Bronchial epithelial cell (primary cell): ENCODE measurements at places on chromosomes 5 and 9.

DNA sequence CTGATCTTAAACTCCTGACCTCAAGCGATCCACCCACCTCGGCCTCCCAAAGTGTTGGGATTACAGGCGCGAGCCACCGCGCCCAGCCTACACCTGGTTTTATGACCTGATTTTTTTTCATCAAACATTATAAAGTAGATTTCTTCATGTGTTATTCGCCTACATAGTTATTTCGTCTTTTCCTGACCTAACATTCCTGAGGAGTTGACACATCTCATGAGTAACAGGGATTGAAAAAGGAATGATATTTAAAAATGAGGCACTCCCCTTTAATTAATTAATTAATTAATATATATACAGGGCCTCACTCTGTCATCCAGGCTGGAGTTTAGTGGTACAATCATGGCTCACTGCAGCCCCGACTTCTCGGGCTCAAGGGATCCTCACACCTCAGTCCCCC lies 20.2 kb upstream of the MTMR12 start:
- peak; percentile 69 for DNase-seq

GRCh38 chr5:25754895-25755294 lies 1110.1 kb upstream of the CDH10 start:
- DNase-seq = no peak

DNA sequence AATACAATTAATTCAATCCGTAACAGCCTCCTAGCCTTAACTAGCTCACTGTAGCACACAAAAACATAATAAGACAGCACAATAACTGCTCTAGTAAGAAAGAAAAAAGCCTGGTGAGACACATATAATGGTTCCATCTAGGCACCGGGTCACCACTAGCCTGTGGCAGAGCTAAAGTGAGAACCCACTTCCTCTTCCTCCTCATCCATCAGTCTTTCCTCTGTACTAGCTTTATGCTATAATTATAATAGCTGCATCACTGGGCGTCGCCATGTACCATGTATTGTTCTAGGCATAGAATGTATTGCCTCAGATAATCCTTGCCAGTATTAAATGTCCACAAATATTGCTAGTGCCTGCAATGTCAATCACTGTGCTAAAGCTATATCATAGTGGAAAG lies 23.1 kb downstream of the ADRB2 start:
- no peak for DNase-seq

DNA sequence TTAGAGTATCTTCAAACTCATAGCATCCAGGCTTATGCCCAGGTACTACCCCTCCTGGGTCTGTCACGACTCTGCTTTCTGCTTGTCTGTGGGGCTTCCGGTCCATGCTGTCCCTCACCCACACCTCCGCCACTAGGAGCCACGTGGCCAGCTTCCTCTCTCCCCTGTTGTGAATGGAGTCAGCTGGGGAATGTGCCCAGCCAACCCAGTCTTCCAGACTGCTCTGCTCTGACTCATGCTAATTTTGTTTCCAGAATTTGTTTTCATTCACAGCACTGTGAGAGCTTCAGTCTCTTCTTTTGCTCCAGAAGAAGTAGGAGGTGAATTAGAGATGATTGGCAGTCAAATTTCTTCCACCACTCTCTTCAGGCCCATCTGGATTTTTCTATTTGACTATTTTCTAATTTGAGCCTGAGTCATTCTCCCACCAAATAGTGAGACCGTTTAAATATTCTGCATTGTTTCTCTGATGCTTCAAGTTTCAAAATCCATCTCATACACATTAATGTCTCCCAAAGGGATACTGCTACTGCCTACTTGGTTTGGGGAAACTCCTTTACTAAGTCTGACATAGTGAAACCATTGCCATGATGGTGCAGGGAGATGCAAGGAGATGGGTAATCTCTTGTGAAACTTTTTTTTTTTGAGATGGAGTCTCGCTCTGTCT lies 424.1 kb upstream of the KIF2A start:
- DNase-seq = peak; percentile 49

DNA sequence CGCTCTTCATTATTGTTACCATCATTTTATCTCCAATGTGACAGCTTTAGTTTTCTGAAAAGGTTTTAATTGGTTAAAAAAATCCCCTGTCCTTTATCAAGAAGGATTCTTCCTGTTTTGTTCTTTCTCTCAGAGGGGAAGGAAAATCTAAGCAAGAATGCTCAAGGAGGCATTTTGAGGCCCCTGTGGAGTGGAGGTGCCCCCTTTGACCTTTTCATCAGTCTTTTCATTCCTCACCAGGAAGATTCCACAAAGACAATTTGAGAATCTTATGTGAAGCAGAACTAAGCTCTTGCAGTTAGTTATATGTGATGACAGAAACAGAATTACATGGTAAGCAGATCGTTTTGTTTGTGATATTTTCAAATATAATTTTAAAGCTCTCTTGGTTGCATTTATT lies 489.6 kb downstream of the MAN2A1 start:
- DNase-seq = no peak

- DNase-seq = no peak
Observed at GRCh38 chr5:101080462-101081240, 177.6 kb upstream of the ST8SIA4 start.

DNA sequence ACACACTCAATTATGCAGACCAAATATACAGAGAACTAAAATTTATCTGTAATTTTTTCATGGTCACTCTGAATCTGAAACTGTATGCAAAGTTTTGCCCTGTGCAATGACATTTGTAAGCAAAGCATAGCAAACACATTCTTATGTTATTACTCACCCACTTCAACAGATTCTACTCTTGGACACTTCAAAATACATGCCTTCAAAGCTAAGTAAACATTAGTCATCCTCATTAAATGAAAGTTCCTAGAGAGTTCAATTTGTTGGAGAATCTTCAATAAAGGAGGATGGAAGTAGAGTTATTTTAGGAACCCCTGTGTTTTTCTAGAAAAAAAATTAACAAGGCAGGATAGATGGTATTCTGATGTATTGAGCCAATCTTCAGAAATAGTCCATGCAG lies 639.7 kb upstream of the C9orf72 start:
- DNase-seq = peak; percentile 95

DNA sequence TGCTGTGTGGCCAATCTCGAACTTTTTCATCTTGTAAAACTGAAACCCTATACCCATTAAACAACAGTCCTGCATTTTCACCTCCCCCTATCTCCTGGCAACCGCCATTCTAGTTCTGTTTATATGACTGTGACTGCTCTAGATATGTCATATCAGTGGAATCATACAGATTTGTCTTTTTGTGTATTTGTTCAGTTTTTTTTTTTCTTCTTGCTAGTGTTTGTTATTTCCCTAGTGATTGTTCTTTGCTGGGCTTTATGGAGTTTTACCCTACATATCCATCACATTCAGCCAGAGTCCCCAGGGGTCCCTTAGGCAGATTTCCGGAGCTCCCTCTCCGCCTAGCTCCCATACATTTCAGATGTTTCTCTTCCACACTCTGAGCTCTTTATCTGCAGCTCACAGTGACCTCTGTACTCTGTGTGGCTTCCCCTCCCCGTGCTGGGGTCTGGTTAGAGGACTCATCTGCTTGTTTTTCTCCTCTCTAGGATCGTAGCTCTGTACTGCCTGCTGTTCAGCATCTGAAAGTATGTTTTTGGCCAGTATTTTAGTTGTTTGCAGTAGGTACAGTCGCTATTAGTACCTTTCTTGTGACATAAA lies 25.1 kb upstream of the CARTPT start:
- no peak for DNase-seq

GRCh38 chr9:17875886-17876285 lies 297.0 kb downstream of the SH3GL2 start:
- DNase-seq = no peak

GRCh38 chr9:18294229-18294628 lies 179.7 kb upstream of the ADAMTSL1 start:
- no peak for DNase-seq

- no peak for DNase-seq
Observed at GRCh38 chr9:110619831-110620230, 40.3 kb upstream of the SVEP1 start.

GRCh38 chr9:6460189-6460768 lies 47.3 kb downstream of the UHRF2 start:
- DNase-seq = no peak

DNA sequence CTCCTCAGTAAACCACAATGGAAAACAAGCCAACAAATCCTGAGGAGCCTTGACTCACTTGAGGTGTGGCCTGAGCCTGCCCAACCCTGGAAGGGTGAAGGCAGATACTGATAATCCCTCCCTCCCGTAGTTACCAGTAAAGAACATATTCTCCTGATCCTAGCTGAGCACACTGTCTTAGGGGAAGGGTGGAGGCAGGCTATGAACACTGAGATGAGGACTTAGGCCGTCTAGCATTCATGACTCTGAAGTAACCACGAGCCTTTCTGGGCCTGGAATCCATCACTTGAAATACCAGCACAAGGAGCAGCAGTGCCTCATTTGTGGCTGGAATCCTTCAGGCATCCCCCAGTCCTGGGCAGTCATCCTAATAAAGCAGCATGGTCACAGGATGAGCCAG lies 124.5 kb upstream of the PRLR start:
- no peak for DNase-seq

GRCh38 chr5:154273028-154273617 lies 82.6 kb downstream of the GALNT10 start:
- peak; percentile 23 for DNase-seq

DNA sequence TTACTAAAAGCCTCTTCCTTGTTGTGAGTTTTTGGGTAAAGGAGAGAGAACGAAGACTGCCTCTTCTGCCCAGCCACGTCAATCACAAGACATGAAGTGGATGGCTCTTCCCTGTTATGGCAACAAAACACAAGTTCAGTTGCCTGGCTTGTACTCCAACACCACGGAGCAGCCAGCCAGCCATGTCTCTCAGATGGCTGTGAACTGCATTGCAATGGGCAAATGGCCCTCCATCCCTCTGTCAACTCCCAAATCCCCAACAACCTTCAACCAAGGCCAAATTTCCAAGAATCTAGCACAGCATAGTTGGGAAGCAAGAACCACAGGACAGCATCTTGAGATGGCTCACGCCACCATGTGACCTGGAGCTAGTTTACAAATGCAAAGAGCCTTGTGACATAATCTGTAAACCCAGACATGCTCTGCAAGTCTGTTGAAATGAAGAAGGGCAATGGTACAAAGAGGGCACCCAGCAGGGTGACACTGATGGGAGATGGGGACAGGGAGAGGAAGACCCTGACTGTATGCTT lies 53.9 kb downstream of the ZNF366 start:
- no peak for DNase-seq

- peak; percentile 91 for DNase-seq
Observed at GRCh38 chr5:127959152-127959764, 124.3 kb upstream of the SLC12A2 start.

DNA sequence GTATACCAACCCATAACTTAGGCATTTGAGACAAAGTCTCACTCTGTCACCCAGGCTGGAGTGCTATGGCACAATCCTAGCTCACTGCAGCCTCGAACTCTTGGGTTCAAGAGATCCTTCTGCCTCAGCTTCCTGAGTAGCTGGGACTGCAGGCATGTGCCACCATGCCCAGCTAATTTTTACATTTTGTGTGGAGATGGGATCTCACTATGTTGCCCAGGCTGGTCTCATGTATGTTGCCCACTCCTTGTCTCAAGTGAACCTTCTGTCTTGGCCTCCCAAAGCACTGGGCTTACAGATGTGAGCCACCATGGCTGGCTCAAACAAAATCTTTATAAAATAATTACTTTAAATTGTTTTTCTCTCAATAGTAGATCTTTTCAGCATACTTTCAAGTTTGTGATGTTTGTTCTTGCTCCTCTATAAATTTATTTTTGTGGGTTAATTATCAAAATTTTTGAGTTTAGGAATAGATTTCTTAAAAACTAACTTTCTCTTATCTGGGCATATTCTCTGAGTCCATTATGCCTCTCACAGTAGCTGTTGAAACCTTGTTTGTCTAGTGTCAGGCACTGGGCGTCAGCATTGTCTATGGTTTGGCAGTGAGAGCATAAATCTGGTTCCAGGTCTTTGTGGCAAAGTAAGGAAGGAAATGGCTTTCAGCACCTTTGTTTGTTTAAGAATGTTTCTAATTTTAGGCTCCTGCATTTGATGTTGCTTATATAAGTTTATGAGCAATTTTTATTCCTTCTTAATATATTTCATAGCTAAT lies 38.7 kb downstream of the NLN start:
- peak; percentile 57 for DNase-seq

DNA sequence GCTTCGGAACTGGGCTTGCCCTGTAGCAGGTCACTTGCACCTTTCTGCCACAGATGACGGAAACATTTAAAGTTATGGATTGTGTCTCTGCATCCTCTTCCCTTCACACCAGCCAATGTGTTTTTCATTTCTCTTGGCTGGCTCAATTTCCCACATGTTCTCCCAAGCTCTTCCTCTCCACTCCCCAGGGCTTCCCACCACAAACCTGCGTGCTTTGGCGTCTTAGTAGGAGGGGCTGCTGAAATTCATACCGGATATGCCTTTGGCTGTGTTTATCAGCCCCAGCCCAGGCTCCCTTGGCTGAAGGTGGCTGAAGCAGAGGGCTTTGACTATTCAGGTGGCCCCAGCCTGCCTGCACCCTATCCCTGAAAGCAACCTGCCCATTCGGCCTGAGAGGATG lies 32.1 kb downstream of the ADRB2 start:
- no peak for DNase-seq

DNA sequence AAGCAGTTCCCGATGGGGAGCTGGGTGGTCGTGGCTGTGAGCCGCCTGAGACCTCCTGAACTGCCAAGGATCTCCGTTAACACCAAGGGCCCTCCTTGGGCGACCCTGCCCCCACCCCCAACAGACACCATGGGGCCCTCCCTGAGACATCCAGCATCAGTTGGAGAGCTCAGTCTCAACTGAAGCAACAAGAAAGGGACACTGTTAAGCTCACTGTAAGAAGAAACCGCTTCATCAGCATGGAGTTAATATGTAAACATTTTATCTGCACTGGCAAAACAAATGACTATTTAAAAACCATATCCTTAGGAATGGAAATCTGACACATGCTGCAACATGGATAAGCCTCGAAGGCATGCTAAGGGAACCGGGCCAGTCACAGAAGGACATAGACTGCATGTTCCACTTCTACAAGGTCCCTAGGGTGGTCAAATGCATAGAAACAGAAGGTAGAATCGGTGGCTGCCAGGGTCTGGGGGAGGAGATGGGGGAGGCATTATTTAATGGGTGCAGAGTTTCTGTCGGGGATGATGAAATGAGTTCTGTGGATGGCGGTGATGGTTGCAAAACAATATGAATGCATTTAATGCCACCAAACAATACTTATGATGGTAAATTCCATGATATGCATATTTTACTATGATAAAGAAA lies 47.4 kb downstream of the ROR2 start:
- DNase-seq = no peak

GRCh38 chr5:150989695-150990094 lies 30.7 kb upstream of the GPX3 start:
- DNase-seq = no peak

DNA sequence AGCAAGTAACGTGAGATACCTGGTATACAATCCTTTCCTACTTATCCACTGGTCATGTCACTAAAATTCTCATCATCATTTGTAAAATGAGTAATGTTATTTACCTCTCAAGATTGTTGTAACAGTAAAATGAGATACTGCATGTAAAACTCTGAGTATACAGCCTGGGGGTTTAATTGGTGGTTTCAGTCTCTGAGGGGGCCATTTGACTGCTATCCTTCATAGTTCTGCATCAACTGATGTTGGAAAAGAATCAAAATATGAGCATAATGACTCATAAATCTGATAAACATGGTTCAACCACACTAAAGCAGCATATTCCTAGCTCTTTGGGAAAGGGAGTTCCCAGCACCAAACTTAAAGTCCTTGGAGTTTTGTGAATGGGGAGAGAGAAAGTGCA lies 181.0 kb upstream of the GHR start:
- peak; percentile 2 for DNase-seq

GRCh38 chr5:157252711-157253465 lies 13.0 kb upstream of the CYFIP2 start:
- no peak for DNase-seq

- no peak for DNase-seq
Observed at GRCh38 chr9:77469515-77470231, 178.4 kb downstream of the GNA14 start.
